ENCODE measurements at places on chromosomes 1 and 21.

GRCh38 chr1:245348626-245349025 lies 193.8 kb downstream of the KIF26B start:
- no peaks in the 10 kb centered on the region for H3K4me1 ChIP-seq
- H3K4me3 ChIP-seq: no peak overlapping the region
- no peaks in the 10 kb centered on the region for H3K36me3 ChIP-seq
- no peak overlapping the region for H3K27ac ChIP-seq
- H3K27me3 ChIP-seq: peaks cover 29% of the 10 kb centered on the region

GRCh38 chr1:64135462-64136223 lies 67.8 kb upstream of the UBE2U start:
- DNase-seq: no peak
- no peaks in the 10 kb centered on the region for H3K4me1 ChIP-seq
- H3K36me3 ChIP-seq: no peaks in the 10 kb centered on the region
- H3K27ac ChIP-seq: no peak overlapping the region

DNA sequence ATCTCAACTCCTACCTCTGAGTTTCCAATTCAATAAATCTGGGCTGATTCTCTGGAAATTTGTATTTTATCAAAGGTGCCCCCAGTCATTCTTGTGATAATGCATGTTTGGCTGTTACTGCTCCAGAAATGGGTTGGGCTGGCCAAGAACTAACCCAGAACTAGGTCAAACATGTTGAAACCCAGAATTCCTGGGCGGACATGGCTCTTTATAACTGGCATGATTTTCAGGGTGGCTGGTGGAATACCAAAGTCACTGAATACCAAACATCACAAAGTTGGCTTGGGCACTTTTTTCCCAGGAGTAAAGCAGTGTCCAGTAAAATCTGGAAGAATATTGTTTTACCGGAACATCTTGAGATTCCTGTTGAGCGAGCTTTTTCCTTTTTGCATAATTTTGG lies 89.4 kb upstream of the S1PR1 start:
- no peaks in the 10 kb centered on the region for H3K36me3 ChIP-seq
- no peak overlapping the region for H3K27ac ChIP-seq
- no peaks in the 10 kb centered on the region for H3K27me3 ChIP-seq
- no peak overlapping the region for H3K4me3 ChIP-seq
- no peak for DNase-seq
- H3K4me1 ChIP-seq: peaks cover 19% of the 10 kb centered on the region

DNA sequence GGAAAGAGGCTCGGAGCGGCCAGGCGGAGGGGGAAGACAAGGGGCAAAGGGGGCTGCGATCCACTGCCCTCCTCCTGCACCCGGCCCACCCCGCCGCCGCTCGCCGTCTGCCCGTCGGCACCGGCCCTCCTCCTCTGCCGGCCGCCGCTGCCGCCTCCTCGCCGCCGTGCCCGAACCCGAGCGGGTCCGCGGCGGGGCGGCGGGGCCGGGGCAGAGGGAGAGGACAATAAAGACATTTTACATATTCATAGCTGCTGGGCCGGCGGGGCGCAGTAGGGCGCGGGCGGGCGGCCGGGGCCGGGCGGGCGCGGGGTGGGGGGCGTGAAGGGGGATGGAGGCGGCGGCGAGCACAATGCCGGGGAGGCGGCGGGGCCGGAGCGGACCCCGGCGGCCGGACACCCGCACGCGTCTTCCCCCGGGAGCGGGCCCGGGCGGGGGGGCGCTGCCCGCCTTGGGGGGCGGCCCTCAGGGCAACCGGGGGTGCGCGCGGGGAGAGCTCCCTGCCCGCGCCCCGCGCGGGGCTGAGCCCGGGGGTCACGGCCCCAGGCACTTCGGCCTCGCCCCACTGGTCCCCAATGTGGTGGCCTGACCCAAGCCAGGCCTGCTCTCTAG lies 546 bp downstream of the POU2F1 start:
- H3K27me3 ChIP-seq: no peaks in the 10 kb centered on the region
- H3K36me3 ChIP-seq: peaks cover 4% of the 10 kb centered on the region
- peak overlapping the region; percentile 99 for H3K4me3 ChIP-seq
- H3K27ac ChIP-seq: peak overlapping the region; percentile 98
- H3K4me1 ChIP-seq: peaks cover 54% of the 10 kb centered on the region
- DNase-seq: peak; percentile 30

GRCh38 chr1:203680765-203681164 lies 54.1 kb downstream of the ATP2B4 start:
- no peak for DNase-seq
- no peak overlapping the region for H3K27ac ChIP-seq
- no peaks in the 10 kb centered on the region for H3K36me3 ChIP-seq
- peaks cover 15% of the 10 kb centered on the region for H3K4me1 ChIP-seq

- H3K4me1 ChIP-seq: no peaks in the 10 kb centered on the region
- no peaks in the 10 kb centered on the region for H3K36me3 ChIP-seq
- no peak overlapping the region for H3K4me3 ChIP-seq
- no peak for DNase-seq
These were observed 11.5 kb downstream of the PHLDA3 start for GRCh38 chr1:201457508-201457960.

DNA sequence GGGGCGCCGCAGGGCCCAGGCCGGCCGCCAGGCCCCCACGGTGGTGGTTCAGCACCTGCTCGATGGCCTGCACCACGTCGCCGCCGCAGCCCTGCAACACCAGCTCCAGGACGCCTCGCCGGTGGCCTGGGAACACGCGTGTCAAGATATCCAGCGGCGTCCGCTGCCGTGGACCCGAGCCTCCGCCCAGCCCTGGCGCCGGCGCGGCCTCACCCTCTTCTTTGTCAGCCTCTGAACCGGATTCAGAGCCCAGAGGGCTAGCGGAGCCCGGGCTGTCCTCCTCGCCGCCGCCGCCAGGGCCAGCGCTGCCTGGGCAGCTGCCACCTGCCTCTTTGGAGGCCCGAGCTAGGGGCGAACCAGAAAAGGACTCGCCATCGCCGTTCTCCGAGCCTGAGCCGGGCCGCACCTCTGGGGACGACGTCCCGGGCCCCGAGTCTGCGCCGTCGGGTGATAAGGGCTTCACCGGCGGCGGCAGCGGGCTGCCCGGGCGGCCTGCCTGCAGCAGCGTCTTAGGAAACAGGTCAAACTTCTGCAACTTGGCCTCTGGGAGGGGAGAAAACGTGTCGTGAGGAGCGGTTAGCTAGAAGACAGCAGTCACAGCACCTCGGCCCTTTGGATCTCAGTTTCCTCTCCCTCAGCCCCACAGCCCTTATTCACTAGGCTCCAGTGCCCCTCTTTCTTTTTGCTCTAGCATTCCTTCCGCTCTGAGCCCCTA lies 3.9 kb downstream of the DMRTA2 start:
- peak overlapping the region; percentile 60 for H3K27ac ChIP-seq
- H3K4me1 ChIP-seq: peaks cover 54% of the 10 kb centered on the region
- peaks cover 64% of the 10 kb centered on the region for H3K27me3 ChIP-seq
- H3K4me3 ChIP-seq: peak overlapping the region; percentile 73
- peaks cover 18% of the 10 kb centered on the region for H3K36me3 ChIP-seq
- no peak for DNase-seq

- no peak for DNase-seq
- no peak overlapping the region for H3K27ac ChIP-seq
- H3K27me3 ChIP-seq: peaks cover 48% of the 10 kb centered on the region
- H3K4me3 ChIP-seq: no peak overlapping the region
These were observed 24.0 kb upstream of the CCDC181 start for GRCh38 chr1:169451218-169451824.

- H3K36me3 ChIP-seq: no peaks in the 10 kb centered on the region
- H3K4me3 ChIP-seq: no peak overlapping the region
- DNase-seq: no peak
- no peaks in the 10 kb centered on the region for H3K27me3 ChIP-seq
- peaks cover 4% of the 10 kb centered on the region for H3K4me1 ChIP-seq
- no peak overlapping the region for H3K27ac ChIP-seq
These were observed 27.9 kb downstream of the PGM1 start for GRCh38 chr1:63621075-63621474.

- H3K27ac ChIP-seq: no peak overlapping the region
- no peak overlapping the region for H3K4me3 ChIP-seq
- no peaks in the 10 kb centered on the region for H3K27me3 ChIP-seq
- H3K36me3 ChIP-seq: no peaks in the 10 kb centered on the region
- no peak for DNase-seq
These were observed 26.5 kb downstream of the RIPPLY3 start for GRCh38 chr21:37032877-37033471.

DNA sequence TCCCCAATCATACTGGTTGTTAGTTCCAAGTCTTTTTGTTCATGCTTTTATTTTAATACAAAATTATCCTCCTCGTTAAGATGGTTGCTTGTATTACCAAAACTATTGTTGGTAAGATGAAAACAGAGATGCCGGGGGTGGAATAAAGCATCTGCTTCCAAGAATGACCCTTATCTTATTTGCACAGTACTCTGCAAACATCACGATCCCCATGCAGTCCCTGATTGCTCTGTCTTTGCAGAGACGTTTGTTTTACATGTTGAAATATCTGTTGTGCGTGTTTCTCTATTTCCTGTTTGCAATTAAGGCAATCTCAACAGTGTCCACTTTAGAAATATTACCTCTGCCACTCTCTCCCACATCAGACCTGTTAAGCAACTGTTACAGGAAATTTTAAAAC lies 141.3 kb upstream of the NCAM2 start:
- no peak for DNase-seq
- H3K36me3 ChIP-seq: no peaks in the 10 kb centered on the region
- no peak overlapping the region for H3K4me3 ChIP-seq
- H3K27ac ChIP-seq: no peak overlapping the region

- DNase-seq: no peak
- no peak overlapping the region for H3K4me3 ChIP-seq
- no peaks in the 10 kb centered on the region for H3K36me3 ChIP-seq
- H3K4me1 ChIP-seq: no peaks in the 10 kb centered on the region
- H3K27me3 ChIP-seq: peaks cover 2% of the 10 kb centered on the region
These were observed 135.1 kb upstream of the MAGI3 start for GRCh38 chr1:113255038-113255719.

DNA sequence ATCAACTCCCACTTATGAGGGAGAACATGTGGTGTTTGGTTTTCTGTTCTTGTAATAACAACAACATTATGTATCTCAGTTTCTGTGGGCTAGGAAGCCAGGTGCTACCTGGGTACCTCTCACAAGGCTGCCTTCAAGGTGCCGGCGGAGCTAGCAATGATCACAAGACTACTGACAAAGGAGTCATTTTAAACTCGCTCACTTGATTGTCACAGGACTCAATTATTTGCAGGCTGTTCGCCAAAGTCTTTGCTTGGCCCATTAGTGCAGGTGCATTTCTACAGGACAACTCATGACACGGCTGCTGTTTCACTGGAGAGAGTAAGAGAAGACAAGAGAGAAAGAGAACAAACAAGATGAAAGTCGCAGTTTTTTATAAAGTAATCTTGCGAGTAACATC lies 1237.4 kb upstream of the TMPRSS15 start:
- no peak for DNase-seq
- H3K27ac ChIP-seq: no peak overlapping the region
- no peaks in the 10 kb centered on the region for H3K36me3 ChIP-seq
- no peaks in the 10 kb centered on the region for H3K27me3 ChIP-seq
- no peak overlapping the region for H3K4me3 ChIP-seq

GRCh38 chr1:65812065-65812464 lies 19.4 kb downstream of the PDE4B start:
- no peaks in the 10 kb centered on the region for H3K36me3 ChIP-seq
- no peaks in the 10 kb centered on the region for H3K4me1 ChIP-seq
- no peaks in the 10 kb centered on the region for H3K27me3 ChIP-seq
- H3K4me3 ChIP-seq: no peak overlapping the region

DNA sequence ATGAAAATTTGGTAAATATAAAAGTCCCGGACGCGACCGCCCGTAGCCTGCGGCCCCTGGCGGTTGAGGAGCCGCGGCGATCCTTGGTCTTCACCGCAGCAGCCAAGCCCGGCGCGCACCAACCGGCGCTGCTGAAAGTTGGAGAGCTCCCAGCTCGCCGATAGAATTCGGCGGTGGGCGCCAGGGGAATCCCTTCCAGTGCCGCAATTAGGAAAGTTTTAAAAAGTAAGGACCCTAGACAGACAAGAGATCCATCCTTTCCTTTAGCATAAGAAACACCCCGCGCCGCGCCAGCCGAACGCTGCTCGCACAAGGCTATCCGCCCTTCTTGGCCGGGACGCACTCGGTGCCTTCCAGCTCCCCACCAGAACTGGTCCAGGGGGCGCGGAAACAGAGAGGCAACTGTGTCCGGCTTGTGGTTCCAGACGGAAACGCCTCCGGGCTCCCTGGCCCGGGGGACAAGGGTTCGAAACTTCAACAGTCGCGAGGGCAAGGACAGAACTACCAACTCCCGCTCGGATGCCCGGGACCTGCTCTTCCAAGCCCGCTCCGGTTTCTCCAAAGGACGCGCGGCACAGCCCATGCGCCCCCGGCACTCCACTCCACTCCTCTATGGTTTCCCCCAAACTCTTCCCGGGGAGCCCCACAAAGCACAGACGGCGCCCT lies 1.7 kb downstream of the FAM78B start:
- H3K4me1 ChIP-seq: peaks cover 16% of the 10 kb centered on the region

GRCh38 chr1:64683419-64683818 lies 61.5 kb upstream of the RAVER2 start:
- no peaks in the 10 kb centered on the region for H3K4me1 ChIP-seq
- no peaks in the 10 kb centered on the region for H3K36me3 ChIP-seq
- H3K27ac ChIP-seq: no peak overlapping the region
- no peak overlapping the region for H3K4me3 ChIP-seq
- H3K27me3 ChIP-seq: no peaks in the 10 kb centered on the region

DNA sequence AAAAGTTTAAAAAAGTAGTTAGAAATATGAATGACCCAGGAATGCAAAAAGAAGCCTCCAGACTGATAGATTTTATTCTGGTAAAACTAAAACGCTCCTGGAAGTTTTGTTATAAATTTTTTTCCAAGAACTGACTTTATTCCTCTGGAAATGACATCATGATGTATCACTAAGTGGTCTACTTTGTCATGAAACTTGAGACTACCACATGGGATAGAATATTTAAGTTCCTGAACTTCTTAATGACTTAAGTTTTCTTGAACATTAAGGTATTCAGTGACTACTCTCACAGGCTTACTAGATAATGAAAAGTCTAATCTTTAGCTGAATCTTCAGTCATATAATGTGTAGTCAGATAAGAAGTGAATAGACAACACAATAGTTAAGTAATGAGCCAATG lies 842.2 kb downstream of the USP25 start:
- H3K4me3 ChIP-seq: no peak overlapping the region
- H3K27ac ChIP-seq: no peak overlapping the region
- no peaks in the 10 kb centered on the region for H3K27me3 ChIP-seq

- H3K27ac ChIP-seq: no peak overlapping the region
- H3K27me3 ChIP-seq: peaks cover 25% of the 10 kb centered on the region
- DNase-seq: no peak
- H3K4me1 ChIP-seq: no peaks in the 10 kb centered on the region
- H3K36me3 ChIP-seq: no peaks in the 10 kb centered on the region
- H3K4me3 ChIP-seq: no peak overlapping the region
These were observed 77.6 kb upstream of the IFFO2 start for GRCh38 chr1:19033926-19034680.

- DNase-seq: no peak
- H3K4me1 ChIP-seq: no peaks in the 10 kb centered on the region
- no peaks in the 10 kb centered on the region for H3K36me3 ChIP-seq
- no peak overlapping the region for H3K27ac ChIP-seq
These were observed 35.4 kb downstream of the PTPRU start for GRCh38 chr1:29271724-29272123.

DNA sequence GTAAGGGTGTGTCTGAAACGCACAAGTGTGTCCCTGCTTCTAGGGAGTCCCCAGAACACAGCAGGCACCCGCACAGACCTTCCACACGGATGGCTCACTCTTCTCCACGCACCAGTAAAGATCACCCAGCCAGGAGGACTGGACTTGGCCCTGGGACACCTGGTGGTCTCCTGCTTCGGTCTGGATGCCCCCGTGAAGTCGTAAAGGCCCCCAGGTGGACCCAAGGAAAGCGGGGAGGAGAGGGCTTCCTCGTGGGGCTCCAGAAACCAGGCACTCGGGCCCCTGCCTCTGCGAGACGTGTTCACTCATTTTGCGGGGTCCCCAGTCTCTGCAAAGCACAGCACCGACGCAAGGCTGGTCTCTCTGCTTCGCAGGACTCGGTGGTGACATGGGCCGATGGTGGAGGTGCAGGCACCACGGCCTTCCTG lies 20.2 kb upstream of the COL6A2 start:
- no peaks in the 10 kb centered on the region for H3K4me1 ChIP-seq
- peaks cover 14% of the 10 kb centered on the region for H3K27me3 ChIP-seq
- DNase-seq: no peak
- no peak overlapping the region for H3K27ac ChIP-seq
- no peak overlapping the region for H3K4me3 ChIP-seq
